Hematopoietic multipotent progenitor cell treated with erythropoietin and hydrocortisone succinate and interleukin-3 and kit ligand, for 17 days (in vitro differentiated cells): ENCODE measurements at places on chromosomes 12 and 14.

DNA sequence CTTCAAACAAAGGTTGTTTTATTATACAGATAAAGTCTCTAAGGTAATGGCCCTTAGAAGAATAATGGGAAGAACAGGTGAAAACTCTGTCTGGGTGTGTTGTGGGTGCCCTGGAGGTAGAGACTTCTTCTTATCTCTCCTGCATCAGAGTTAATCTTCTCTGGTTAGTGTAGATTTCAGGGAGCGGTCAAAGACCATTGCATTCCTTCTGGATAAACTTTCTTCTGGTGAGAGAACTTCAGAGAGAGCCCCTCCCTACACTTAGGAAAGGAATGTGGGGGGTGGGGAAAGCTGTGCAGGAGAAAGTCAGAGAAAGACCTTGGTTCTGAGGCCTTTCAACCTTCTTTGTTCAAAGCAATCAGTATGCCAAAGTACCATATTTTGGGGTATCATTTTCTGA, 658.5 kb downstream of the DIO2 start:
- no peak for DNase-seq

DNA sequence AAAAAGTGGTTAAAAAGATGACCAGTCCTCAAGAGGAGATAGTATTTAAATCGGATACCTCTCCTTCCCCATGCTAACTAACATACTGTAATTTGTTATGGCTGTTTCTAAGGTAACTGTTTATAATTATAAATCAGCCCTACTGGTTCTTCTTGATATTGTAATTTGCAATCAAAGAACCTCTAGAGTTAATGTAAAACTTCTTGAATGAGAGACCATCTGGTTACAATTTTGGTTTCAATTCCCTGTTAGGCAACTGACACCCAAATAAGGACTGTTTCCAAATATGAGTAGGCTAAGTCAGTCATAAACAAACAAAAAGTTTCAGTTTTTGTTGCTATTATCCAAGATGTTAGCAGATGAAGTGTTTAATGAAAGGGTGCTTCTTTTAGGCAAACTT, 120.2 kb upstream of the DNM1L start:
- DNase-seq: no peak

DNA sequence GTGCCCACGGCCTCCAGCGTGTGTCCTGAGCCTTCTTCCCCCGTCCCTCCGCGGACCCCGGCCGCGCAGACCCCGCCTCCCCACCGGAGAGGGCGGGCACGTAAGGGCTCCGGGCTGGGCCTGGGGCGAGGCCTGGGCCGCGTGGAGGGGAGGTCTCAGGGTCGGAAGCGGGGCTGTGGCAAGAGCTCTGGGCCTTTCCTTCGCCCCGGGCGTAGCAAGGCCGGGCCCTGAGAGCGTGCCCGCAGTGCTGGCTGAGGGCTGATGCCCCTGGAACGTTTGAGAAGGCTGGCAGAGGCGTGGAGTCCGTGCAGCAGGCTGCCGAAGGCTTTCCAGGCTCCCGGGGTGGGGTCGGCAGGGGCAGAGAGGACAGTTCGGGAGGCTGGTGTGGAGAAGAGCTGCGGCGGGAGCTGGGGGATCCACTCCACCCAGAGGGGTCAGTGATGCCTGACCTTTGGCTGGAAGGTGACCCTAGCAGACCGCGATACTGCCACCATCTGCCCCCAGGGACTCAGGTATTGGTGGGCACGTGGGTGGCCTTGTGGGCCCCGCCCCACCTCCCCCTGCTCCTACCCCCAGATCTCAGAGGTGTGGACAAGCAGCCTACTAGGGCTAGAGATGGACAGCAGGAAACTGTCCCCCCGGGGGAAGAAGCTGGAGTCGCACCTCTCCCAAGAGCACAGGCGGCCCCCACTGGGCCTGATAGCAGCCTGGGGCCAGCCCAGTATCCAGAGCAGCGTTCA, 558 bp downstream of the TEX22 start:
- DNase-seq: no peak

DNA sequence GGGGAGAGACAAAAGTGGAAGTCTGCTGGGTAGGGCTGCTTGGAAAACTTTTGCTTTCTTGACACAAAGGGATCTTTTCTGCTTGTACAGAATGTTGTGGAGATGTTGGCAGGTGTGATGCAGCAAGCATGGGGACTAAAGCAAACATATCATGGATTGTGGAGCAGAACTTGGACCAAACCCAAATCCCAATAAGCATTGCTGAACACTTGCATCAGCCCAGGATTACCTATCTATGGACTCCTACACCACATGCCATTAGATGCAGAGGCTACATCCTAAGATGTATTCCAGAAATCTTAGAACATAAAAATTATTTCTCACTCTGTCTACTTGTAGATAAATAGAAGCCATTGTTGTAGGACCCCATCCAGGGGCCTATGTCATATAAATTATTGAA, 44.7 kb upstream of the RERG start:
- no peak for DNase-seq

DNA sequence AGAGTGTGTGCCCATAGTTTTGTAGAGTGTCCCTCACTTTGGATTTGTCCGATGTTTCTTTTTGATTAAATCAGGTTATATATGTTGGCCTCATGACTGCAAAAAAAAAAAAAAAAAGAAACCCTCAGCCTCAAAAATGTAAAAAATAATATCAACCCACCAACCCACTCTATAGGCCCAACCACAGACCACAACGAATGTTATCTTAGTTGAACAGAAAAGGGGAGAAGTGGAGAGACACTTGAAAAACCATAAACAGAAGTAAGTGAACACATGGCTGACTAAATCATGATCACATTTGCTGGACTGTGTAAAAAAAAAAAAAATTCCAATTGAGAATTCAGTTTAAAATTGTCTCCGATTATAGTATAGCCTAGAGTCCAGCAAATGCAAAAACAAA, 45.5 kb upstream of the ST8SIA1 start:
- no peak for DNase-seq

GRCh38 chr12:81128930-81129554, 51.2 kb downstream of the ACSS3 start:
- no peak for DNase-seq

DNA sequence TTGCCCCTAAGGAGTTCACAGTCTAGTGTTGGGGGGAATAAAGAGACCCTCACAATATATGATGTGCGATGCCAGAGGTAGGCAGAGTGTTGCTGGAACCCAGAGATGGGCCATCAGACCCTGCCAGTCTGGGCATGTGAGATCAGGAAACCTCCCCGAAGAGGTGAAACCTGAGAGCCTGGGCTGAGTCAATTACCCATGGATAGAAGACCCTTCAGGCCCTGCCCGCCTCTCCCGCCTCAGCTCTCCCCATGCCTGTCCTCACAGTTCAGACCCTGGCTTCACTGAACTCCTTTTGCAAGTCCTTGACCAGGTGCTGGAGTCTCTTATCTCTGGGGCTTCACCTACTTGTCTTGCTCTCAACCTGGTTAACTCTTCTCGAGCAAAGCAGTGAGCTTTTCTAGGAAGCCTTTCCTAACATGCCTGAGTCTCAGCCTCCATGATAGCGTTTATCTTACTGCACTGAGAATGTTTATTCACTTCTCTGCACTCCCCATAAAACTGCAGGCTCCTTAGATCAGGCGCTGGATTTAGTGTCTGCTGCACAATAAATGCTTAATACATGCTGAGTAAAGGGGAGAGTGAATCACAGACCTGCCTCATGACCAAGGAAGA, 19.6 kb downstream of the ALDH1L2 start:
- no peak for DNase-seq

GRCh38 chr12:1339618-1340319, 254.6 kb downstream of the FBXL14 start:
- no peak for DNase-seq

GRCh38 chr12:64526859-64527258, 74.9 kb downstream of the TBK1 start:
- DNase-seq: no peak

DNA sequence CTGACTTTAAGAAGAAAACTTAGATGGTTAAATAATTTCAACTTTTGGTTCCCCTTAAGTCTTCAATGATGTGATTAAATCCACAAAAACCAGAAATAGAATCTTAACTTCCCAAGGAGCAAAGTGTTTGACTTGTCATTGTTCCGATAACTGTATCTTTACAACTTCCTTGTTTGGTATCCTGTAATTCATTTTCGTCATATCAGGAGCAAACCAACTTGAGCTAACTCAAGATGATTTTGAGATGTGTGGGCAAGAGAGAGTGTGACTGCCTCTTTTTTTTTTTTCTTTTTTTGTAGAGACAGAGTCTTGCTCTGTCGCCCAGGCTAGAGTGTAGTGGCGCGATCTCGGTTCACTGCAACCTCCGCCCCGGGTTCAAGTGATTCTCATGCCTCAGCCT, 25.3 kb downstream of the DRAM1 start:
- no peak for DNase-seq

- DNase-seq: no peak
These were observed 84.3 kb upstream of the ATF1 start for GRCh38 chr12:50679612-50680011.

DNA sequence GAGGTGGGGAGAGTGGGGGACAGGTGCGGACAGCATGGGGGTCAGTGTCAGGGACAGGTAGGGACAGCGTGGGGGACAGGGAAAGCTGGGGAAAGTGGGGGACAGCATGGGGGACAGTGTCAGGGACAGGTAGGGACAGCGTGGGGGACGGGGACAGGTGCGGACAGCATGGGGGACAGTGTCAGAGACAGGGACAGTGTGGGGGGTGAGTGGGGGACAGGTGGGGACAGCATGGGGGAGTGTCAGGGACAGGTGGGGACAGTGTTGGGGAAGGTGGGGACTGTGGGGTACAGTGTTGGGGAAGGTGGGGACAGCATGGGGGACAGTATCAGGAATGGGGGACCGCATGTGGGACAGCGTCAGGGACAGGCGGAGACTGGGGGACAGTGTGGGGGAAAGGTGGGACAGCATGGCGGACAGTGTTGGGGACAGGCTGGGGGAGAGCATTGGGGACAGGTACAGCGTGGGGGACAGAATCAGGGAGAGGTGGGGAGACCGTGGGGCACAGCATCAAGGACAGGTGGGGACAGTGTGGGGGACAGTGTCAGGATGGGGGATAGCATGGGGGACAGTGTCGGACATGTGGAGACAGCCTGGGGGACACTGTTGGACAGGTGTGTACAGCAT, 96.1 kb downstream of the TMEM121 start:
- DNase-seq: no peak

DNA sequence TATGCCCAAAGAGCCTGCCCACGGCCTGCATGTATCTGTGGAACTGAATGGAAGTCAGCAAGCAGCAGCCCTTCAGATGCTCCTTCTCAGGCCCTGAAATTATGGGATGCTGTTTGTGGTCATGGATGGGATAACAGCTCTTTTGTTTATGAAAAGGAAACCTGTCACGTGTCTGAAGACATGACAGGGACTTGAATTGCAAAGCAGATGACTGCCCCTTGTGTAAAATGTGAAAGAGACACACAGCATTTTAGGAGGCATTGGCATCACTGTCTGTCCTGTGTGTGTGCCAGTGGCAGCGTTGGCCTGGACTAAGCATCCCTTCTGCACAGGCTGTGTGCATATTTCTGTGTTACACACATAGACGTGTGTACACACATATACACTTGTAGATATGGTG, 192.1 kb downstream of the VRK1 start:
- DNase-seq: no peak

GRCh38 chr12:45477526-45477925, 252.0 kb upstream of the ARID2 start:
- no peak for DNase-seq

DNA sequence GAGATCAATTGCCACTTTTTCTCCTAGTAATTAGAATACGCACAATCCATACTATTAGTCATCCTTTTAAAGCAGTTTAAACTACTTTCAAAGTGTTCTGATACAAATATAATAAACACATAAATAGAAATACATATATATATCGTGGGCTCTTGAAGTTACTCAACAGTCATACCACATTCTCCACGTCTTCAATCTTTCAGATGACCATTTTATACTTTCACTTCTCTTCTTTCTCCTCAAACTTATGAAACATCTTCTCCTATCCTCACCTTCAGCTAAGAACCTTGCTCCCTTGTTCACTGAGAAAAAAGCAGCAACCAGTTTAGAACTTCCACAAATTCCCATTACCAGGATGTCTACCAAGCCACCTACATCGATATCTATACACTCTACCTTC, 19.2 kb downstream of the CEP290 start:
- no peak for DNase-seq

GRCh38 chr12:98419795-98420404, 95.5 kb upstream of the TMPO start:
- DNase-seq: no peak

GRCh38 chr14:100538351-100539002, 48.7 kb downstream of the BEGAIN start:
- DNase-seq: no peak

- no peak for DNase-seq
These were observed 97.2 kb upstream of the TMEM260 start for GRCh38 chr14:56482310-56482911.

GRCh38 chr14:68637106-68638021, 155.5 kb downstream of the ZFP36L1 start:
- DNase-seq: no peak

DNA sequence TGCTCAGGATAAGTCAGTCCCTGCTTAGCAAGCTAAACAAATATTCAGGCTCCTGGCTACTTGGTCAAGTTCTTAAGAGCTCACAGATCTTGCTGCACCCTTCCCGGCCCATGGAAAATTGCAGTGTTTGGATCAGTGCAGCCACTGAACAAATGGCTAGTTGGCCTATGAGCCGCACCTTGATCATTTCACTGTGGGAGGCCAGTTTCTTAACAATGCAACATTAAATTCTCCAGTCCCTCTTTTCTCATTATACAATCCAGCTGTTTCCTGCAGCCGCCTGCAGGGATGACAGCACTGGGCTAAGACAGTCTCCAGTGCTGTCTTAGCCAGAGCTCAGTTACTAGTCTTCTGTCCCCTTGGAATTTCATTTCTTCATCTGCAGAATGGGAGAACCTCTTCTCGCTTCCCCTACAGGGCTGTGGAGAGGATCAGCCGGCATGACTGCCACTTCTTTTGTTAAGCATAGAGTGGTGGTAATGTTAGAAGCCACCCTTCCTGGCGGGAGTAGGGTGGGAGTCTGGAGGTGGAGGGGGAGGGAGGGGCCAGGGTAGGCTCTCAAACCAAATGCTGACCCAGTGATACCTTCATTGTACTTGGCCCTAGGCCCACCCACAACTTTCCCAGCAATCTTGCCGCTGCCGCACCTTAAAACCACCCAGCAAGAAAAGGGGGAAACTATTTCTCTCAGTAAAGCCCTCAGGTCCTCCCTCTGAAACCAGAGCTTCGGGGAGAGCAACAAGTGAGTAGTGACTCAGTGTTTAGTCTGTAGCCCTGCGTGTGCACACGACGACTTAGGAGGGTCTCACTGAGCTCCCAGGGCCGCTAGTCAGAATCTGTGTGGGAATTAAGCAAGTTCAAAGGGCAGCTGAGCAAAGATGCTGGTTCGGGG, 145.7 kb downstream of the NUAK1 start:
- DNase-seq: no peak
